ENCODE measurements at places on chromosomes 13 and 19.

GRCh38 chr13:110981379-110981778, 66.5 kb upstream of the ANKRD10 start:
- DNase-seq: no peak

- DNase-seq: no peak
These were observed 36.8 kb upstream of the POP4 start for GRCh38 chr19:29569038-29569911.

DNA sequence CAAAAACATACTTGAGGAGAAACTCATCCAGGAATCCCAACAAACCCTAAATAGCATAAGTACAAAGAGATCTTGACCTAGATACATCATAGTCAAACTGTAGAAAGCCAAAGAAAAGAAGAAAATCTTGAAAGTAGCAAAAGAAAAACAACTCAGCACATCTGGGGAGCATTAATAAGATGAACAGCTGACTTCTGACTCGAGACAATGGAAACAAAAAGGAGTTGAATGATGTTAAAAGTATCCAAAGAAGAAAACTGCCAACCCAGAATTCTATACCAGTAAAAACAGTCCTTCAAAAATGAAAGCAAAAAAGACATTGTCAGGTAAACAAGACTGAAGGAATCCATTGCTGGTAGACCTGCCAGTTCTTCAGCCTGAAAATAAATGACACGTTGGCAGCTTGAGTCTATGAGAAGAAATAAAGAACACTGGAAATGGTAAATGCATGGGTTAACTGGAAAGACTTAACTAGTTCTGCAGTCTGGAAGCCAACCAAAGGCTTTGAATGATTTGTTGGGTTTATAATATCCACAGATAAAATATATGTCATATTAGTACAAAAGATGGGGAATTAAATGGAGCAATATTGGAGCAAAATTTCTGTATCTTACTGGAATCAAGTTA, 46.8 kb downstream of the TSSK6 start:
- DNase-seq: no peak

- no peak for DNase-seq
These were observed 16.7 kb downstream of the TM9SF2 start for GRCh38 chr13:99517984-99518383.

DNA sequence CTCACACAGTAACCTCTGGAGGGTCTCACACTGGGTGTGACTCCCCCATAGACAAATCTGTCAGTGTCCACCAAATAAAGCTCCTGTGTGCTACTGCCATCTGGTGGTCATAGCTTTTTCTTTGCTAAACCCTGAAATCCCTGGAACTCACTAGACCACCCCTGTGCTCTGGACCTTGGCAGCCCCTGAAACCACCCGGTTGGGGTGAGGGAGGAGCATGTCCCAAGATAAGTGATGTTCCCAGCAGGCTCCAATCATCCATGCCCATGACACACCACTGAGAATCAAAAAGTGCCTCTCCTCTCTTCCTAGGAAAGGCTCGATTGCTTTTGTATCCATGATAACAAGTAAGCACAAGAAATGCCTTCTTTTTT, 6.5 kb upstream of the HSD17B14 start:
- DNase-seq: no peak
